ENCODE measurements at places on chromosomes 11 and 22.
A peak's percentile ranks its signal among the peaks of the same experiment; 100 is the strongest.

DNA sequence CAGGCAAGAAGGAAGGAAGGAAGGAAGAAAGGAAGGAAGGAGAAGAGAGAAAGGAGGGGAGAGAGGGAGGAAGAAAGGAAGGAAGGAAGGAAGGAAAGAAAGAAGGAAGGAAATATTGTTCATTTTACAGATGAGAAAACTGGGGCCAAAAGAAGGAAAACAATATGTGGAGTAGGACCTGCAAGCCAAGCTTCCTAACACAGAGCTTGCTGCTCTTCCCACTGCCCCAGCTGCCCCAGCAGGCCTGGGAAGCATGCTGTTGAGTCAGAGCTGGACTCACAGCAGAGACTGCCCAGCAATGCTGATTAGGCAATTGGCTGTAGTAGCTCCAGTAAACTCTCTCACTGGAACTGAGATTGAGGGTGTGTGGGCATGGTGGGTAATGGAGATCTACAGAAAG, 42.6 kb upstream of the SMCO4 start:
- no peak for DNase-seq

DNA sequence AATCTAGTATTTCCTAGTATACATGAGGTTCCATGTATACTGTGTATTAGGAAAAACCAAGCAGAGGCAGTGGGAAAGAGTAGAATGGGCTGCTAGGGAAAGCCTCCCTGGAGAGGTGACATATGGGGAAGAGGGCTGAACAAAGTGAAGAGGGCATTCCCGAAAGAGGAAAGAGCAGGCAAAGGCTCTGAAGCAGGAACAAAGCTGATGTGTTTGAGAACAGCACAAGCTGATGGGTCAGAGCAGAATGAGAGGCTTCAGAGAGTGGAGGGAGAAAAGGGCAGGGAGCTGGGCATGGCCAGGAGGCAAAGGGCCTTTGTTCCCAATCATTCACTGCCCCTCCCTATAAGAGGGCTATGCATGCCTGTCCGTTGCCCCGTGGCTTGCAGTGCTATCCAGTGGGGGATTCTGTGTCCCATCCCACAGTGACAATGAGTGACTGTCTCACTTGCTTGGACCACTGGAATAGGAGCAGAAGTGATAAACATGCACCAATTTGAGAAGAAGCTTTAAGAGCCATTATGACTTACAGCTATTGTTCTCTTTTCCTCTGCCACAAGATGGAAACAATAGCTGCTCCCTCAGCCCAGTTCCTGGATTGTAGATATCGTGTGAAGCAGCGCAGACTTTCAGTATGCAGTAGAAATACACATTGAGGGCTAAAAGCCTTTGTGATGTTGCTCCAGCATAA, 39.6 kb downstream of the GALNT18 start:
- DNase-seq = no peak

- no peak for DNase-seq
These were observed 50.8 kb upstream of the OR4C15 start for GRCh38 chr11:55503449-55503848.

DNA sequence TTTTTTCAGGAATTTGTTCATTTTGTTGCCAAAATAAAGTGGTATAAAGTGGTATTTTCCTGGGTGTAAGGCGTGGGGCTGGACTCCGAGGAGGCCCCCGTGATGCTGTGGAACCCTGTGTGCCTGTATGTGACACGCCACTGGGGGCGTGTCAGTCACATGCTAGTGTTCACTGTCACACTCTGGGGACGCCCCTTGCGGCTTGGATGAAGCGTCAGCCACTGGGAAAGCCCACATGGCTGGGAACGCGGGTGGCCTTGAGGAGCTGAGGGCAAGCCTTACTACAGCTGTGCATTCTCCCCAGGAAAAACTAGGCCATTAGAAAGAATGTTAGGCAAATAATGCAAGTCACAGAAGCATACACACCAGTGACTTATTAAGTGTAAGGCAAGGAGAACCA, 77.0 kb upstream of the SLC25A18 start:
- DNase-seq = no peak

GRCh38 chr11:90753546-90753945, 530.7 kb upstream of the CHORDC1 start:
- DNase-seq = no peak

GRCh38 chr22:45787759-45788158, 116.1 kb downstream of the ATXN10 start:
- DNase-seq = no peak

DNA sequence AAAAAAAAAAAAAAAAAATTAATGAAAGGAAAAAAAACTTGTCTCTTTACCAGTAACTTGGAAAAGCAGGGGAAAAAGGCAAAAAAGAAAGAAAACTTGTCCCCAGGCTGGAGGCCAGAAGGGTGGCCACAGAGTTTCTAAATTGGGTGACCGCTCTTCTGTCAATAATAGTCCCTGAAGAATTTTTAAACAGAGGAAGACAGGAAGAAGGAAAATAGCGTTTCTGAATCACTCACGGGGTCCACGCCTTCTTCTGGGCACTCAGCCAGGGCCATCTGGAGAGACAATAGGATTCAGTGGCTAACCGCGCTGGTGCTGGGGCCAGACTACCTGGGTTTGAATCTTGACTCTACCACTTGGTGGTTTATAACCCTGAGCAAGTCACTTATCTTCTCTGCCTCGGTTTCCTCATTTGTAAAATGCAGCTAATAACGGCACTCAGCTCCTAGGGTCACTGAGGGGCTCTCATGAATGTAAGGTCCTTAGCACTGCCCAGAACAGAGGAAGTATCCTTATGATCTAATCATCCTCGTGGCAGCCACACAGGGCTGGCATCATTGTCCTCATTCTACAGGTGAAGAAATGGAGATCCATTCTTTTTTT, 7.0 kb downstream of the C11orf86 start:
- no peak for DNase-seq

DNA sequence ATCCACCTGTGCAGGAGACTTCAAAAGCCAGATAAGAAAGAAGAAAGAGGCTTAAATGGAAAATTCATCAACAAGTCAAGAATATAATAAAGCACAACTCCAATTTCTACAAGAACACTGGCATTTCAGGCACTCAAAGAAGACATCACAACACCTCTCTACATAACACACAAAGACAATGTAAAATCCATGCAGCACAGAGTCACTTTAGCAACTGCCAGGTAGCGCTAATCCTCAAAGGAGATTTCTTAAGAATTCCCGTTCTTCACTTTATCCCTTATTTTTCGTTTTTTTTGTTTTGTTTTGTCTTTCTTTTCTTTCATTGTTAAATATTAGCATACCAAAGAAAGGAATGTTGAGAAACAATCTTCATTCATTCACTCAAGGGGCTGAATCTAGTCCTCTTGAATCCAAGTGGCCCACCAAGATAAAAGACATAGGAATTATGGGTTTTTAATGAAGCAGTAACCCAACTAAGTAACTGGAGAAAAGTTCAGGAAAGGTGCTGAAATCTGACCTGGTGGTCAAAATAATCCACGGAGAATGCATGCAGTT, 95.0 kb downstream of the CADM1 start:
- no peak for DNase-seq

- peak; percentile 81 for DNase-seq
These were observed 20.8 kb downstream of the DGCR6L start for GRCh38 chr22:20298803-20299745.

DNA sequence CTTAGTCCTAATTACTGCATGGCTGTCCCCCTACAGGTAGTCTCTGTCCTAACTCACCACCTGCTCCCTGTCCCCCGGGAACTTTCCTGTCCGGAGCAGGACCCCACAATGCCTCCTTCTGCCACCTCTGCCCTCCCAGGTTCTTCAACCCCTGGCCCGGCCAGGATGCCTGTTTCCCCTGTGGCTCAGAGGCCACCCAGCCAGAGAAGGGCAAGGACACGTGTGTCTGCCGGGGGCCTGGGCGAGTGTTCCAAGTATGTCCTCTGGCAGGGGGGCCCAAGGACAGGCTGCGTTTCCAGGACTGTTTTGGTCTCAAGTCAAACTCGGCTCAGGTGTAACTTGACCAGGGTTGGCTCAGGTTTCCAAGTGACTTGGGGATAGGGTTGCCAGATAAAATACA, 63.8 kb downstream of the BTG4 start:
- no peak for DNase-seq

DNA sequence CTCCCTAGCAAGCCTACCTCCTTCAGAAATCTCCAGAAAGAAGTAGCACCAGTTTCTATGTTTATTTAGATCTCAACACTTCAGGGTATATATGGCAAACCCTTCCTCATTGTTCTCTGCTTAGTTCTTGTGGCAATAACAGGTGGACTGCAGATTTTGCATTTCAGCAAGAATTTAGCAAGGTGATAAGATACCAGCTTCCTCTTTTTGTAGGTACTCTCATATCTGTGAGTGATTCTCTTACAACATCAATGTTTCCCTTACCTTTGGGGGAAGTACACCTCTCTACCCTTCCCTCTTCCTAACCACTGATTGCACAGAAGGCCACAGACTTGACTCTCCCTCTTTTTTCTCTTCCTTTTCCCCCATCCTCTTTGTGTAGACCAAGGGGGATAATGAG, 230.9 kb upstream of the SESN3 start:
- DNase-seq = no peak

DNA sequence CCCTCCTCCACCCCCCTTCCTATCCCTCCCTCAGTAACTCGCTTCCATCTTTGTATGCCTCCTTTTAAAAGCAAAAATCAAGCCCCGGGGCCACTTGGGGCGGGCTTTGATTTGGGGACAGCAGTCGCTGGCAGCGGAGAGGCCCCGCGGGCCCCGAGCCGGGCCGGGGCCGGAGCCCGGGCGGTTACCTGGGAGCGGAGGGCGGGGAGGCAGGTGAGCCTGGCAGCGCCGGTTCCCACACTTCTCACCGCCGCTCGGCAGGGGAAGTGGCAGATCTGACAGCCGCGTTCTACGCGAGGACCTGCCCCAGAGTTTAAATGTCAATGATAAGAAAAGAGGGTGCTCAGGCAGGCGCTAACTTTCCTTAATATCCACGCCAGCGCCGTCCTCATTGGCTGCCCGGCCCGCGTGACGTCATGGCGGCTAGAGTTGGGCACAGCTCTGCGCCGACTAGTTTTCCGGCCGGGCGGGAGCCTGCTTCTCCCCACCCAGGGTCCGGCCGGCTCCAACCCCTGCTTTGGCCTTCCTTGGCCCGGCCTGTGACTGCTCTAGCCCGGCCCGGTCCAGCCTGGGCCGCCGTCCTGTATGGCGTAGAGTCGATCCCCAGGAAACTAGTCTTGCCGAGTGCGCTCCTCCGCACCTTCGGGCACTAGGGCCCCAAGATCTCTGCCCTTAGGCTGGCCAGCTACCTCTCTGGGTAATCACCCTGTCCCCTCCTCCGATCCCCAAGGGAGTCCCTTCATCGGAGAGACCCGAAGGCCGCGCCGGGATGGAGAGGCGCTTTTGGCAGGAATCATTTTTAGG, 6.7 kb upstream of the PAX6 start:
- DNase-seq = no peak

GRCh38 chr11:68213555-68214172, 568 bp upstream of the KMT5B start:
- peak; percentile 77 for DNase-seq

GRCh38 chr22:28442711-28443525, 236.7 kb downstream of the TTC28 start:
- DNase-seq = no peak

- DNase-seq = no peak
These were observed 31.7 kb downstream of the LIF start for GRCh38 chr22:30214703-30215407.

- no peak for DNase-seq
These were observed 72.6 kb upstream of the CLDN5 start for GRCh38 chr22:19596680-19597398.

- no peak for DNase-seq
These were observed 18.6 kb downstream of the POLR3H start for GRCh38 chr22:41525450-41526225.

DNA sequence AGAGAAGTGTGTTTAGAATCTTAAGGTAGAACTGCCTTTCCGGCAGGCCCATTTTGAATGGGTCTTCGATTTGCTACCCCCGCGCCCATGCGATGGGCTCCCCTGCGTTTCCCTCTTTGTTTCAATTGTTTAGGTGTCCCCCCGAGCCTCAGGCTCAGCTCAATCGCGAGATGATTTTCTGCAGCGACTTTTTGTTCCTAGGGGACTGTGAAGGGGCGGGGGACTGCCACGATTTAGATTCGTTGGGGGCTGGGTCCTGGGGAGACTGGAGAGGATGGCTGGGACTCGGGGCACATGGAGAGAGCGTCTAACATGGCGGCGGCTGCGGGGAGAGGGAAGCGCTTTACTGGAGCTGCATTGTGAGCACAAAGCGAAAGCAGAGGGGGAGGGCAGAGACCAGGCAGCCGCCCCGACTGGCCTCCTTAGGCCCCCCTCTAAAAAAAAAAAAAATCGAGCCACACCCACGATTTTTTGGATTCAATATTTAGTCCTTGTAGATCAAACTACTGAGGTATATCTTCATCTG, 1.7 kb downstream of the CAPRIN1 start:
- peak; percentile 53 for DNase-seq

- DNase-seq = no peak
These were observed 158.5 kb downstream of the ADAMTS15 start for GRCh38 chr11:130606781-130607511.

DNA sequence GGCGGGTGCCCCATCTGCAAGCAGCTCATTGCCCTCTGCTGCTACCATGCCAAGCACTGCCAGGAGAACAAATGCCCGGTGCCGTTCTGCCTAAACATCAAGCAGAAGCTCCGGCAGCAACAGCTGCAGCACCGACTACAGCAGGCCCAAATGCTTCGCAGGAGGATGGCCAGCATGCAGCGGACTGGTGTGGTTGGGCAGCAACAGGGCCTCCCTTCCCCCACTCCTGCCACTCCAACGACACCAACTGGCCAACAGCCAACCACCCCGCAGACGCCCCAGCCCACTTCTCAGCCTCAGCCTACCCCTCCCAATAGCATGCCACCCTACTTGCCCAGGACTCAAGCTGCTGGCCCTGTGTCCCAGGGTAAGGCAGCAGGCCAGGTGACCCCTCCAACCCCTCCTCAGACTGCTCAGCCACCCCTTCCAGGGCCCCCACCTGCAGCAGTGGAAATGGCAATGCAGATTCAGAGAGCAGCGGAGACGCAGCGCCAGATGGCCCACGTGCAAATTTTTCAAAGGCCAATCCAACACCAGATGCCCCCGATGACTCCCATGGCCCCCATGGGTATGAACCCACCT, 28.0 kb upstream of the L3MBTL2 start:
- DNase-seq = no peak

DNA sequence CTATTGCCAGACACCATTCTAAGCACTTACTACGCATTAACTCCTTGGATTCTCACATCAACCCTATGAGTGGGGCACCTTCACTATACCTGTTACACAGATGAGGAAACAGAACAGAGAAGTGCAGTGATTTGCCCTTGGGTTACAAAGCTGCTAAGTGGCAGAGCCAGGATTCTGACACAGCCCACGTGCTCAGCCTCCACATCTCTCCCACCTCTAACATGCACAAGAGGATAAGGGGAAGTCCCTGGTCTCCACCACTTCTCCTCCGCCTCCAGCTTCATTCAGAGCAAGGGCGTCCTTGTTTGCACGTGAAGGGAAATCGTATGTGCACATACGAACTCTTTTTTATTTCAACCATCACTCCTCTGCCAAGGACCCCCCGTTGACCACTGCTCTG, 53.7 kb downstream of the CDON start:
- DNase-seq = no peak

DNA sequence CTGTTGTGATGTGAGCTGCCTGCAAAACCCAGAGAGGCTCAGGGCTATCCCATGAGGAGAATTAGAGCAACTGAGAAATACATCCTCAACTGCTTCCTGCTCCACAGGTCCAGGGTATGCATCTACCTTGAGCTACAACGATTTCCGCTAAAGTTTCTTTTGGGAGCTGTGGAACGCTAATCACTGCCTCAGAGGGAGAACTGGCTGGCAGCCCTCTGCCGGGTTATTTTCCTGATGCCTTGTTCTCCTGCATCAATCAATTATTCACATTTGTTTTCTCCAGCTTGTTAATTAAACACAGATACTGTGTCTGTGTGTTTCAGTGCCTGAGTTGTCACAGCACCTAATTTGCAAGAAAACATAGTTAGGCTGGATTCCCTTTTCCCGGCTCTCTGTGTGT, 211.1 kb upstream of the PLET1 start:
- DNase-seq = no peak

All from activated naive CD4-positive, alpha-beta T cell (primary cell).